ENCODE measurements at places on chromosomes 16 and 17. TPM values are rescaled to one million over a fixed set of nuclear protein-coding genes. Genes with fewer than 3 reads are reported as not detected.

Gene PHOSPHO1
- 6.2 TPM for total RNA-seq

Gene VPS9D1
- 14.2 TPM for total RNA-seq

Gene LLGL2
- 11.0 TPM for total RNA-seq

Gene RUNDC1
- total RNA-seq: 12.4 TPM

Gene SPN
- total RNA-seq: 5.4 TPM

Gene TVP23A
- 3.3 TPM for total RNA-seq

Gene PRR15L
- not detected for total RNA-seq

Gene HOXB7
- total RNA-seq: 8.1 TPM

Gene MBTPS1
- total RNA-seq: 91.1 TPM

Gene CRISPLD2
- 118 TPM for total RNA-seq

Gene QPRT
- total RNA-seq: 26.3 TPM

Gene CHMP6
- total RNA-seq: 26.8 TPM

Gene ZNF286A
- total RNA-seq: 20.1 TPM

Gene GJD3
- total RNA-seq: not detected

Gene CHST5
- total RNA-seq: 0.27 TPM

Gene CLDN6
- not detected for total RNA-seq

Gene PRSS21
- 0.40 TPM for total RNA-seq

Gene KRT12
- total RNA-seq: not detected

Gene CDT1
- 0.76 TPM for total RNA-seq

Gene CCDC78
- total RNA-seq: 2.1 TPM

Gene HBA2
- total RNA-seq: 11,939 TPM

Gene IFT20
- total RNA-seq: 36.3 TPM

Gene ZG16
- not detected for total RNA-seq

Gene RFWD3
- total RNA-seq: 18.4 TPM

Gene PPM1E
- 0.22 TPM for total RNA-seq

Gene NATD1
- 9.3 TPM for total RNA-seq

Gene GPATCH8
- 66.9 TPM for total RNA-seq

Gene KRT9
- not detected for total RNA-seq

Gene SMPD3
- 1.2 TPM for total RNA-seq

Gene FBXW10
- not detected for total RNA-seq

Gene VAMP2
- 108 TPM for total RNA-seq

Data from sciatic nerve (tissue), 2 donors.